ENCODE measurements at places on chromosomes 7 and 10.

GRCh38 chr10:121525251-121526134, 72.8 kb downstream of the FGFR2 start:
- DNase-seq = no peak

DNA sequence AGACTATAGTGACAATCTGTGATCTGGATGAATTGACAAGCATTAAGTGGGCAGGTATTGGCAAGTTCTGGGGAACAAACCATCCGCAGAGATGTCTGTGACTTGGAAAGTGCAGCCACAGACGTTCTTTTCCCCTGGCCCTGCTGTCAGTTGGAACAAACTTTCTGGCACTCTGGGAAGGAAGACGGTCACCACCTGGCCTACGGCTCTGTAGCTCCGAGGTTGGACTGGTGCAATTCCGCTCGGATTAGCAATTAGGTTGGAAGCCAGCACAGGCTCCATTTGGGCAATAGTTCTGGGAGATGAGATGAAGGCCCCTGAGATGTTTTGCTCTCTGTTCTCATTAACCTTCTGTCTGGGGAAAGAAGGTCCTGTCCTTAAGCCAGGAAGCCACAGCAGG, 437.5 kb downstream of the CALN1 start:
- DNase-seq = no peak

- DNase-seq = no peak
These were observed 3.1 kb downstream of the PTEN start for GRCh38 chr10:87866412-87866974.

- DNase-seq = peak; percentile 7
These were observed 214.0 kb upstream of the PRSS1 start for GRCh38 chr7:142535123-142535779.

GRCh38 chr7:101146-102046, 91.0 kb upstream of the FAM20C start:
- no peak for DNase-seq

GRCh38 chr10:62511238-62511637, 137.1 kb downstream of the ZNF365 start:
- DNase-seq = no peak

DNA sequence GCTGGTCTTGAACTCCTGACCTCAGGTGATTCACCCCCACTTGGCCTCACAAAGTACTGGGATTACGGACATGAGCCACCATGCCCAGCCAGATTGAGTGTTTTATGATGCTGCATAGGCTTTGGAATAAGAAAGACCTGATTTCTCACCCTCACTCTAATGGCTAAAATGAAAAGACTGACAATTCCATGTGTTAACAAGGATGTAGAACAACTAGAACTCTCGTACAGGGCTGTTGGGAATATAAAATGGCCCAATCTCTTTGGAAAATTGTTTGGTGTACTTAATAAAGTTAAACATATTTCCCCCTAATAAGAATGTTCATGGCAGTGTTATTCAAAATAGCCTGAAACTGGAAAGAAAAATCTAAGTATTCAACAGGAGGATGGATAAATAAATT, 43.2 kb upstream of the VCL start:
- DNase-seq = no peak

- DNase-seq = no peak
These were observed 38.7 kb downstream of the SHH start for GRCh38 chr7:155773531-155773930.

DNA sequence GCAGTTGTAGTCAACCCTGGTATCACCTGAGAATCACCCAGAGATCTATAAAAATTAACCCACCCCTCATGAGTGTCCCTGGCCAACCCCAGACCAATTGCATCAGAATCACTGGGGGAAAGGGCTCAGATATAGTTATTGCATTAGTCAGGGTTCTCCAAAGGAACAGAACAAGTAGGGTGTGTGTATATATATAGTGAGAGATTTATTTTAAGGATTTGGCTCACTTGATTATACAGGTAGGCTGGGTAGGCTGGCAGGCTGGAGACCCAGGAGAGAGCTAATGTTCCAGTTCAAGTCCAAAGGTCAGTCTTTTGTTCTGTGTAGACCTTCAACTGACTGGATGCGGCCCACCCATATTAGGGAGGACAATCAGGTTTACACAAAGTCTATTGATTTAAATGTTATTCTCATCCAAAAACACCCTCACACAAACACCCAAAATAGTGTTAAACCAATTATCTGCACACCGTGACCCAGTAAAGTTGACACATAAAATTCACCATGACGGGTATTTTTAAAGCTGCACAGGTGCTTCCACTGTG, 372.9 kb upstream of the NFE2L3 start:
- DNase-seq = no peak

DNA sequence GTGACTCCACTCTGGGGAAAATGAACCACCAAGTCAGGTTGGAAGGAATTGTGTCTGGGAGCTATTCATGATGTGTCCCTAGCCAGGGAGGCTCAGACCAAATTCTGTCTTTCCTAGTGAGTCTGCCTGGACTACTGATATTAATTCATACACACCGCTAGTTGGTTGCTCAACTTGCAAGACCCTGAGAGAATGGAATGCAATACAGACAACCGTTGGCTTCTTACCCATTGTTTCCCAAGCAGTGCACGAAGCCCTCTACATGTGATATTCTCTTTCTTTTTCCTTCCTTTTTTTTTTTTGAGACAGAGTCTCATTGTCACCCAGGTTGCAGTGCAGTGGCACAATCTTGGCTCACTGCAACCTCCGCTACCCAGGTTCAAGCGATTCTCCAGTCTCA, 19.4 kb upstream of the SRGN start:
- no peak for DNase-seq

- DNase-seq = no peak
These were observed 16.2 kb downstream of the SVIL start for GRCh38 chr10:29618341-29619171.

DNA sequence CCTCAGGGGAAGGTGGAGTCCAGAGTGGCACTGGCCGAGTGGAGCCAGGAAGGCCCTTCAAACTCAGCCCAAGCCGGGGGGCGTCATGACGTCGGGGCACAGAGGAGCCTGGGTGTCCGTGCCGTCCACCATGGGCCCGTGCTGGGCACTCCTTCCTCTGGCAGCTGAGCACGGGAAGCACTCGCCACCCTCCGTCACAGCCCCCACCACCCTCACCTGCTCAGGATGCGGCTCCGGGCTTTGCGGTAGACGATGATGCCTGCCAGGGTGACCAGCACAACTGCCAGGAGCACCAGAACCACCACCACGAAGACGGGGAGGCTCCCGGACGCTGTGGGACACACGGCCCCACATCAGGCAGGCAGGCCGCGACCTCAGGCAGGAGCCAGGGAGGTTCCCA, 8.1 kb downstream of the ADAM8 start:
- no peak for DNase-seq

- no peak for DNase-seq
These were observed 403.5 kb downstream of the SUGCT start for GRCh38 chr7:40538281-40538680.

- no peak for DNase-seq
These were observed 21.6 kb downstream of the JCAD start for GRCh38 chr10:30037620-30038336.

DNA sequence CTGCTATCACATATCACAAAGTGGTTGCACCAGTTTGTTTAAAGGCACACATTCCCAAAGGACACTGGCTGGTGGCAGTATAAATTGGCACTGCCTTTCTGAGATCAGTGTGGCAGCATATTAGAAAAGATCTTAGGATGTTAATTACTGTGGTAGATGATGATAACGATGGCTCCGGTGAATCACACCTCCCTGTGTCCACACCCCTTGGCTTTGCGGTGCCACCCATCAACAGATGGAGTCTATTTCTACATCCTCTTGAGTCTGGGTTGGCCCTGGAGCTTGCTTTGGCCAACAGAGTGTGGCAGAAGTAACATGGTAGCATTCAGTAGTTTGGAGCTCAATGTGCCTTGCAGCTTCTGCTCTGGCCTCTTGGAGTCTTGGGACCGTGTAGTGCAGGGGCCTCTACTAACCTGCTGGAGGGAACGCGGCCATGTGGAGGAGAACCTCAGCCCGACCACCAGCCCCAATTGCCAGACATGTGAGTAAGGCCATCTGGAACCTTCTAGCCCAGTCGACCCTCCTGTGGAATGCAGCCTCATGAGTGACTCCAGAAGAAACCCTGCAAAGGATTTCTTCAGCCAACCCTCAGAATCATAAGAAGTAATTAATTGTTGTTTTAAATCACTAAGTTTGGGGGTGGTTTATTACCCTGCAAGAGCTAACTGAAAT, 27.2 kb upstream of the PLEKHA1 start:
- no peak for DNase-seq

DNA sequence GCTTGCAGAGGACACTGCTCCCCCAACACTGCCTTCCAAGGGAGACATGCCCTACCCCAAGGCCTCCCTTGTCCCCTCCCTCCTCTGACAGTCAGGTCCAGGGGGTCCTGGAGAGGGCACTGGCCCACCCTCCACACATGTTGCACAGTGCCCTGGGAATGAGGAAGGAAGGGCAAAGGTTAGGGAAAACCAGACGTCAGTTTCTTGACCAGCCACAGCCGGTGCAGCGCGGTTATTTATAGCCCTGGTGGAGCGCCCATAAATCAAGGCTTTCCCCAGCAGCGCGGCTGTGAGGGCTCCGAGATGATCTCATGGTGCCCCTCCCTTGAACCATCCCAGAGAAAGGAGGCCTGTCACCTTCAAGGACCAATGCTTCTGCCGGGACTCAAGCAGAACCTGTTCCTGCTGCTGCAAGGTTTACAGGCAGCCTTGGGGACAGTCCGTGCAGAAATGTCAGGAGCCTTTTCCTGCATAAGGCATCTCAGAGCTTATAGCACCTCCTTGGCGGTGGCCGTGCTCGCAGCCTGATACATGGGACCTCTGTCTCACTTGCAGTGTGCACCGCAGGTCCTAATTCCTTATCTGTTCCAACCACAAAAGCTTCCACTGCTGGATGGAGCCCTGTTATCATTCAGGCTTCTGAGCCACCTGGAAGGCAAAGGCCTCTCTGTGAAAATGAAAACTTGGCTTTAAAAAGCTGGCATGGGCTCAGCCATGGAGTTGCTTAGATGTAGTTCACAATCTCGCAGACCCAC, 127.3 kb downstream of the LHPP start:
- no peak for DNase-seq

DNA sequence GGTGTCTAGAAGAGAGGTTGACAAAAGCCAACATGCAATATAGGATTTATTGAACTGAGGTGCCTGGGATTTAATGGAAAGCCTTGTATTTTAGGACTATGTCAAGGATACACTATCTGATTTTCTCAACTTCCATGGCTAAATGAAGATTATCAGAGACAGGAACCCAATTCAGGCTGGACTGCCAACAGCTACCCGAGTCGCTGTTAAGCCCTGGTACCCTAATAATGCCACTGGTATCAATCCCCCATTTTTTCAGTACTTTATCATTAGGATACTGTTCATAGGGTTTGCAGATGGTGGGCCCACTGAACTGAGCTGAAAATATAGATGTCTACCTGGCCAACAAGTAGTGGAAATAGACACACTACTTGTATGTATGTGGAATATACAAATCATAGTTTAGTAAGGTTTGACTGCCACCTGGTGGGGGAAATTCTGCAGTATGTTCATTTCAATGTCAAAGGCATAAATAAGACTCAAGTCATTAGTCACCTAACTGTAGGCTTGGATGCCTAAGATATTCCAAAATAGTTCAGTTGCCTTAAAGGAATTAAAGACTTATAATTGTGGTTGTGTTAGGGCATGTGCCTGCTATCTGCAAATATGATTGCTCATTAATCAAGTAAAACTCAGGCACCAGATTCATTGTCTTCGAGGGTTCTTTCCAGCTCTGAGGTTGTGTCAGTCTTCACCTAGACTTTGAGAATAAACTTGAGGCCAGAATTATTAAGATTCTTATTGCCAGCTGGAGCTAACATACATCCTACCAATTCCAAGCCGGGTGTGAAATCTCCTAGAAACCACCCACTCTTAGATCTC, 34.1 kb upstream of the NOBOX start:
- peak; percentile 37 for DNase-seq

DNA sequence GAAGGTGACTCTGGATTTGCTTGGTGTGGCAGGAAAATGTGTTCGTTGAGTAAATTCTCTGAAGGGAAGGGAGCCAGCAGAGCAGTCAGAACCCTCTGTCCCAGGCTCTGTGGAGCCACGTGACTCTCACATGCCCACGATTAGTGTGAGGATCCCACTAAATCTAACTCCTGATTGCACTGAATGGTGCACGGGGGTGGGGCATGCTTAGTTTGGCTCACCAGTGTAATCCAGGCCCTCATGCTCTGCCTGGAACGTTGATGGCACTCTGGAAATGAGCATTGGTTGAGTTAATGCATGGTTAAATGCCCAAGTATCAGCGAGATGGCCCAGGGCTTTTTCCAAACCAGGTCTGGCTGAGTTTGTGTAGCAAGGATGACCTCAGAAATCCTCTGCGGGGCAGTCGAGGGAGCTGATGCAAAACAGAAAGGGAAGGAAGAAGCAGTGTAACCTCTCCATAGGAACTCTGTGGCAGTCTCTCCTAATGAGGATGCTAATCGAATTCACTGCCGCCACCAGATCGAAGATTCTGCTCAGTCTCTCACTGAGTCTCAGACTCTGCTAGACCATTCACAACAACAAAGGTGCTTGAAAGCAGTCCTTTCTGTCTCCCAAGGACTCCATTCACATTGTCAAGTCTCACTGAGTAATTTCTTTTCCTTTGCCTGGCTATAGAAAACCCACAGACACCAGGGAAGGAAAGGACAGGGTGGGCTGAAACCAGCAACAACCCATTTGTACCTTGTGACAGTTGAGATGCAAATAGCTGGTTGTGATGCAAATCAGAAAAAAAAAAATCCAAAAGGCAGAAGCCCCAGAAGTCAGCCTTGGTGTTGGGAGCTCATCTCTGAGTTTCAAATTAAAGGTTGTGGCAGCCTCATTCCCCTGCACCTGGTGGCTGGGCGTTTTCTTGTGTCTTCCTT, 98.1 kb downstream of the C10orf105 start:
- no peak for DNase-seq

- no peak for DNase-seq
These were observed 73.8 kb downstream of the PRPF18 start for GRCh38 chr10:13660551-13660920.

DNA sequence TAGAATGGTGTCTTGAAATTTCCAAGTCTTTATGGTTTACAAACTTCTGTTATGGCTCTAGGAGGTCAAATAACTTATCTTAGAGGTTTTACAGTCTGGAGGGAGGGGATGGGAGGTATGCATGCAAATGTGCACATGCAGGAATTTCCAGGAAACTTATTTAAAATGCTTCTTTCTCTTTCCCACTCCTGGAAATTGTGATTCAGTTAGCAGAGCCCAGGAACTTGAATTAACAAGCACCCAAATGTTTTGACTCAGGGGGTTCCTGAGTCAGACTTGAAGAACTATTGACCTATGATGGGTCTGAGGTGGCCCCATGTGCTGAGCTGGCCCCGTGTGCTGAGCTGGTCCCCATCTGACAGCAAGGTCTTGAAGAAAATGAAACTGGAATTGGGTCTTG, 669.4 kb downstream of the INHBA start:
- DNase-seq = no peak

- no peak for DNase-seq
These were observed 47.3 kb upstream of the OIT3 start for GRCh38 chr10:72846238-72846637.
